WTC11 (cell line): ENCODE measurements at places on chromosomes 2 and 18.

- DNase-seq, result peak; percentile 58
Observed at GRCh38 chr18:12287131-12287681, 20.8 kb upstream of the TUBB6 start.

DNA sequence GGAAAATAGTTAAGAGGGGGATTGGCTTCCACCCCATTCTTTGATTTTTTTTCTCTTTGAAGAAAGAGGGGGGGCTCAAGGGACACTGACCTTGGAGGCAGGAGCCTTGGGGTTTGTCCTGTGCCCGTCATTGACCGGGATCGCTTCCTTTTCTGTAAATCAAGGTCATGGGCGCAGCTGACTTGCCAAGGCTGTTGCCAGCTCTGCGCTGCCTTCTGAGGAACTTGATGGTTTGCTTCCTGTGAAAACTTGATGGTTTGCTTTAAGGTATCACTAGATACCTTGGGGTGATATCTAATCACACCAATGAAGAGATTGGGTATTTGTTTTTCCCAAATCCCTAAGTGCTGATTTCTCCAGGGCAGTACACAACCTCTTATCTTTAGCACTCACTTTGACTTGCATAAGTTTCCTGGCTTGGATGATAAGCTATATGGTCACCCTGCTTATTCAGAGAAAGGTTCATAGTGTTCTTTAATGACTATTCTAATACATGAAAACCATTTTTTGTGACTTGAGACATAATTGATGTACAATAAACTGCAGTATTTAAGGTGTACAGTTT lies 56.0 kb downstream of the DGKD start:
- DNase-seq, result no peak

GRCh38 chr2:86825693-86826381 lies 35.1 kb upstream of the CD8A start:
- DNase-seq, result no peak

GRCh38 chr2:46334389-46335271 lies 37.4 kb downstream of the EPAS1 start:
- no peak for DNase-seq

DNA sequence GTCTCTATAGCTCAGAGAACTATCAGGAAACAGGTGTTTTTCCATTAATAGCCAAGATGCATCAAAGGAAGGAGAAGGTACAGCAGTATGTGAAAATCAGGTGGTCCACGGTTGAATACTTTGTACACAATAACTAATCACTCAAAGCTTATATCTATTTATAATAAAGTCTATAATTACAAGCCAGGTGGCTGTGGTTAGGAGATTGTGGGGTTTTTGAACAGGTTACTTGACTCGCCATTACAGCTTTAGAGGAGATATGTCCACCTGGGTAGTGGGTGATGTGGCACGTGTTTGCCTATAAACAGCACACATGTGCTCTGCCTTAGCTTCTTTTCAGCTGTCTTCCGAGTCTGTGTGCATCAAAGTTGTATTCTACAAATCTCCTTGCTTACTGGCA lies 892.2 kb upstream of the ZEB2 start:
- no peak for DNase-seq

DNA sequence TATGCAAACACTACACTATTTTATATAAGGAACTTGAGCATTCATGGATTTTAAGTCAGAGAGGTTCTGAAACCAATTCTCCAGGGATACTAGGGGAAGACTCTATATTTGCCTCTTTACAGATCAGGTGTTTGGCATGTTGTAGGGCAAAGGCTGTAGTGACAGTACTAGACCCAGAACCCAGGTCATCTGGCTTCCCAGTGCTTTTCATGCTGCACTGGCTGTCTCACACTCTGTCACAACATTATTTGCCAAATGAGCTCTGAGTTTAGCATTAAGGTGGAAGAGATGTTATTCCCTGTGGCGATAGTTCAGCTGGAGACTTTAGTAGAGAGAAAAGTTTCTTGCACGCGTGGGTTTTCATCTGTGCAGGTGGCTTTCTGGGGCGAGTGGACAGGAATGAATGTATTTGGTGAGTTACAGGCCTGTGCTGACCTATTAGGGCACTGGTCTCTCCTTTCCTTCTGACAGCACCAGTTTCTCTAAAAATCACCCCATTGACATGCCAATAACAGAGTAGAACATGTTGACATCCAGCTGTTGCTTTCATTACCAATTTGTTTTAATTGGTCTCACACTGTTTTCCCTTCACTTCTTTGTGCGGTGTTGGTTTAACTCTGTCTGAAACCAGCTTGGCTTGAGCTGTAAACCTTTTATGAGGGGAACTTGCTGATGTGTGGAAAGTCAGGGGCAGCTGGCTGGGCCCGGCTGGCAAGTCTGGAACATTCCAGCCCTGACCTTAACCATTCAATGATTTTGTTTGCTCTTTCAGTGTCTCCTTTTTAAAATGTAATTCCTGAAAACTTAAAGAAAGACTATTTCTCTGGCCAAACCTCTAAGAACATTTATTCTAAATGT lies 643.0 kb upstream of the FAM98A start:
- no peak for DNase-seq

- DNase-seq, result no peak
Observed at GRCh38 chr2:162480067-162480466, 136.1 kb downstream of the GCA start.

DNA sequence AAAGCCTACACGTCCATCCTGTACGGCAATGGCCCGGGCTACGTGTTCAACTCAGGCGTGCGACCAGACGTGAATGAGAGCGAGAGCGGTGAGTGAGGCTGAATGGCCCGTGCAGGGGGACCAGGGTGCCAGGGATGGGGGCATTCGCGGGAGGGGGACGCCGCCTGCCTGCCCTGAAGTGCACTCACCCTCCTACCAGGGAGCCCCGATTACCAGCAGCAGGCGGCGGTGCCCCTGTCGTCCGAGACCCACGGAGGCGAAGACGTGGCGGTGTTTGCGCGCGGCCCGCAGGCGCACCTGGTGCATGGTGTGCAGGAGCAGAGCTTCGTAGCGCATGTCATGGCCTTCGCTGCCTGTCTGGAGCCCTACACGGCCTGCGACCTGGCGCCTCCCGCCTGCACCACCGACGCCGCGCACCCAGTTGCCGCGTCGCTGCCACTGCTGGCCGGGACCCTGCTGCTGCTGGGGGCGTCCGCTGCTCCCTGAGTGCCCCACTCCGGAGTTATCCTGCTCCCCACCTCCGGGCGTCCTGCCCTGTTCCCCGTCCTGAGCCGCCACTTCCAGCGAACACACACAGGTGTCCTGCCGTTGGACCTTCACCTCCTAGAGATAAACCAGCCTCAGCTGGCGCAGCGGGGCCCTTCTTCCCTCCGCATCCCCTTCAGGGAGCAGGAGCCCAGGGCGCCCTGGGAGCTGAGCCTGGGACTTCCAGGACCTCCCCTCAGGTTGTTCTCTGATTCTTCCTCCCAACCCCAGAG lies 2.9 kb downstream of the ALPI start:
- no peak for DNase-seq

DNA sequence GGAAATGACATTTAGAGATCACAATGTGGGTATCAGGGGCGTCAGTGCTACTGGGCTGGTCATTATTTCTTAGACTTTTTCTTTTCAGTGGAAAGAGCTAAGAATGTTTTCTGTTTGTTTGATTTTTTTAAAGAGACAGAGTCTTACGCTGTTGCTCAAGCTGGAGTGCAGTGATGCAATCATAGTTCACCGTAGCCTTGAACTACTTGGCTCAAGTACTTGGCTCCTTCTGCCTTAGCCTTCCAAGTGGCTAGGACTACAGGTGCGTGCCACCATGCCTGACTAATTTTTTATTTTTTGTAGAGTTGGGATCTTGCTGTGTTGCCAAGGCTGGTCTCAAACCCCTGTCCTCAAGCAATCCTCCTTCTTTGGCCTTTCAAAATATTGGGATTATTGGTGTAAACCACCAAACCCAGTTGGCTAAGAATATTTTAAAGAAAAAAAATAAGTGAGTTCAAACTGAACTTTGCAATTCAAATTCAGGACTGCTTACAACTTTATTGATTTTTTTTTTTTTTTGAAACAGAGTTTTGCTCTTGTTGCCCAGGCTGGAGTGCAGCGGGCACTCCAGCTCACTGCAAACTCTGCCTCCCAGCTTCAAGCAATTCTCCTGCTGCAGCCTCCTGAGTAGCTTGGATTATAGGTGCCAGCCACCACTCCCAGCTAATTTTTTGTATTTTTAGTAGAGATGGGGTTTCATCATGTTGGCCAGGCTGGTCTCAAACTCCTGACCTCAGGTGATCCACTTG lies 154.2 kb downstream of the MIB1 start:
- DNase-seq, result no peak

GRCh38 chr18:9319333-9319732 lies 15.2 kb upstream of the TWSG1 start:
- DNase-seq, result no peak

GRCh38 chr2:96931966-96932365 lies 54.4 kb downstream of the FAM178B start:
- no peak for DNase-seq

DNA sequence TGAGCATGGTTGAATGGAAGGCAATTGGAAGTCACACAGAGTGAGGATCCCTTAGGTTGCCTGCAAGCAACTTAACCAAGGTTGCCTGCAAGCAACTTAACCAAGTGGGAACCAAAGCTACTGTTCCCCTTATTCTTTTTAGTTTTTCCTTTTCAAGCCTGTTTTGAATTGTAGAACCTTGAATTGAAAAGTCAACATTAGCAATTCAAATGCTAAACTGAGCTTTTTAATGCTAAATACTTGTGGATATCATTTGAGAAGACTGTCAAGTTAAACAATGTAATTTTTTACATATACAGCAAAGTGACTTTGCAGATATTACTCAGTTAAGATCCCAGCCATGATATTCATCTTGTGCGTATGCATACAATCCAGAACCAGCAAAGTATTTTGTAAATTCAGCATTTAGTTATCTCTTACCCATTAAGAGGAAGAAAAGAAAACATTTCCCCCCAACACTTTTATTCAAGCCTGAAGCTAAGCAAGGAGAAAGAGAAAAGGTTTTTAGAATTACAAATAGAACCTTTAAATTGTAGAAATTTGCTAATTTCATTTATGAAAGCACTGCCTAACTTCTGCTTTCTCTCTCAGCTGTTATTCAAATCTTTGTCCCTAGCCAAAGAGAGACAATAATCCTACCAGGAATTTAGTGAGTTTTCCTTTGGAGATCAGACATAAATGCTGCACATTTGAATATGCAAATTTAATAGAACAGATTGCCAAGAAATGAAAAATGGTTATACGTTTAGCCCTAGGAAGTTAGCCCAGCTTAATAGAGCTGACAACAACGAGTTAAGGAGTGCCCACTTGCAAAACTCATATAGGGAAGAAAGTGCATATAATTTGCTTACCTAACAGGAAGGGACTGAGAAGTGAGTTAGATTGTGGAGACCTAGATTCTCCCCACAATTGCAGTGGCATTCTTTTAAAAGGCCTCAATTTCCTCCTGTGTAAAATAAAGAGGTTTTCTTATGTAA lies 643.2 kb upstream of the PIK3C3 start:
- no peak for DNase-seq

DNA sequence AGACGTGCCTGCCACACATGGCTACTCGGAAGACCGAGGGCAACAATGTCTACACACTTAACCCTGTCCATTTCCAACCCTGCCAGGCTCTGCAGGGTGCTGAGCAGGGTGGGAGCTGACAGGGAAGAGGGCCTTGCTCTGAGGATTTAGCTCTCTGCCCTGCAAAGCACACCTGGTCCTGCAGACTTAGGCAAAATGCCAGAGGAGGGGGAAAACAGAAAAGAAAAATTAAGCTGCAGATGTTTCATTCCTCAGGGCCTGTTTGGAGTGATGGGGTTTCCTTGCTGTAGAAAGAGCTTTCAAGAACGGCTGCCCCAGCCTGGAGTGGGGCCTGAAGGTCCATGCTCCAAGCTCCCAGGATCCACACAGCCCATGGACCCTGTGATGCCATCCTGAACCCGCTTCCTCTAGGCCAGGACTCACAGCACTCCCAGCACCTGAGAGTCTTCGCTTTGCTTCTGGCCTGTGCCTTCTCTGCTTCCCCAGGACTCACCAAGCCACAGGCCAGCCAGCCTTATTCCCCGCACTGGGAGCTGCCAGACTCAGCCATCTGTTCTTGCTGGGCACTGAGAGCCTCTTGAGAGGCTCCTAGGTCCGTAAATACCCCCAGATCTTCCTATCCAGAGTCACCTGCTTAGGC lies 9.1 kb upstream of the TEX51 start:
- DNase-seq, result no peak

DNA sequence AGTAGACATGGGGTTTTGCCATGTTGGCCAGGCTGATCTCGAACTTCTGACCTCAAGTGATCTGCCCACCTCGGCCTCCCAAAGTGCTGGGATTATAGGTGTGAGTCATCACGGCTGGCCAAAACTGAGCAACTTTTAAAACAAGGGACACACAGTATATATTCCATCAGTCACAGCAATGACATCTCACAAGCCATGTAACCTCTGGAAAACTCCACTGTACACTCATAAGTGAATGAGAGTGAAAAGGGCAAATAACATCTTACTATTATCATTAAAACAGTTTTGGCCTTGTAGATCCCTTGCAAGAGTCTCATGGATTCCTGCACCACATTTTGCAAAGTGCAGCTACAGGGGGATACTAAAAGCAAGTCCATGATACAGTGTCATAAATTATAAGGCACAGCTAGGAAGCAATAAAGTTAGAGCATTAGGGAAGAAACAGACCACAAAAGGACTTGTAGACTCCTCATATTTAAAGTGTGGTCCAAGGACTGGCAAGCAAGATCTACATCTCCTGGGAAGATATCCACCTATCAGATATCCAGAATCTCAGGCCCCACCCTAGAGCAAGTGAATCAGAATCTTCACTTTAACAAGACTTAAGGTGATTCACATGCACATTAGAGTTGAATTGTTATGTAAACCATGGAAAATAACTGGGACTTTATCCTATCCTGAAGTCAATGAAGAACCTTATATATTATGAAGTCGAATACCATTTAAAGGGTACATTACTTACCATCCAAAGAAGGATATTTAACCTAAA lies 5.7 kb downstream of the SMC6 start:
- DNase-seq, result no peak

DNA sequence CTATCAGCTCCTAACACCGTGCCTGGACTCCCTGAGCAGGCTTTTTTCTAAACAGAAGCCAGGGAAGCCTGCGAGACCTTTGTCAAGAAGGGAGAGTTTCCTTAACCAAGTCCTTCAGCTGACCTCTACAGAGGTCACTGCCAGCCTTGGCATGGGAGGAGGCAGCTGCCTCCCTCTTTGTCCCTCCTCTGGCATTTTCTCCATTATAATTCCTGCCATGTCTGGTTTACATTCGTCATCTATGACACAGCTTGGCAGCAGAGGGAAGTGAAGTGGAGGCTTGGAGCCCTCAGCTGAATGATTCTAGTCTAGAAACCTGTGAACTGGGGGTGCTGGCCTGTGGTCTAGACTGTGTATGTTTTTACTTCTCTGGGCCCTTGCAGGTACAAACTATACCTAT lies 22.5 kb downstream of the LIPG start:
- DNase-seq, result no peak

GRCh38 chr2:60634438-60634837 lies 81.0 kb upstream of the BCL11A start:
- DNase-seq, result no peak

DNA sequence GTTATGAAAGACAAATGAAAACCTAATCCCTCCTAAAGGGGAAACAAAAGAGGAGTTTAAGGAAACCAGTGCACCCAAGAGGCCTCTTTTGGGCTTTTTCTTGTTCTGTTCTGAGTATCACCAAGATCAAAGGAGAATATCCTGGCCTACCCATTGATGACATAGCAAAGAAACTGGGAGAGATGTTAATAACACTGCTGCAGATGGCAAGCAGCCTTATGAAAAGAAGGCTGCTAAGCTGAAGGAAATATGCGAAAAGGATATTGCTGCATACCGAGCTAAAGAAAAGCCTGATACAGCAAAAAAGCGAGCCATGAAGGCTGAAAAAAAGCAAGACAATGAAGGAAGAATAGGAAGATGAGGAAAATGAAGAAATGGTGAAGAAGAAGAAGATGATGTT lies 23.6 kb upstream of the STAT4 start:
- DNase-seq, result no peak

GRCh38 chr2:8452296-8452695 lies 229.6 kb upstream of the ID2 start:
- DNase-seq, result no peak
